Activated CD8-positive, alpha-beta memory T cell treated with anti-CD3 and anti-CD28 coated beads for 4 hours (primary cell): ENCODE measurements at places on chromosomes 6 and 20.

DNA sequence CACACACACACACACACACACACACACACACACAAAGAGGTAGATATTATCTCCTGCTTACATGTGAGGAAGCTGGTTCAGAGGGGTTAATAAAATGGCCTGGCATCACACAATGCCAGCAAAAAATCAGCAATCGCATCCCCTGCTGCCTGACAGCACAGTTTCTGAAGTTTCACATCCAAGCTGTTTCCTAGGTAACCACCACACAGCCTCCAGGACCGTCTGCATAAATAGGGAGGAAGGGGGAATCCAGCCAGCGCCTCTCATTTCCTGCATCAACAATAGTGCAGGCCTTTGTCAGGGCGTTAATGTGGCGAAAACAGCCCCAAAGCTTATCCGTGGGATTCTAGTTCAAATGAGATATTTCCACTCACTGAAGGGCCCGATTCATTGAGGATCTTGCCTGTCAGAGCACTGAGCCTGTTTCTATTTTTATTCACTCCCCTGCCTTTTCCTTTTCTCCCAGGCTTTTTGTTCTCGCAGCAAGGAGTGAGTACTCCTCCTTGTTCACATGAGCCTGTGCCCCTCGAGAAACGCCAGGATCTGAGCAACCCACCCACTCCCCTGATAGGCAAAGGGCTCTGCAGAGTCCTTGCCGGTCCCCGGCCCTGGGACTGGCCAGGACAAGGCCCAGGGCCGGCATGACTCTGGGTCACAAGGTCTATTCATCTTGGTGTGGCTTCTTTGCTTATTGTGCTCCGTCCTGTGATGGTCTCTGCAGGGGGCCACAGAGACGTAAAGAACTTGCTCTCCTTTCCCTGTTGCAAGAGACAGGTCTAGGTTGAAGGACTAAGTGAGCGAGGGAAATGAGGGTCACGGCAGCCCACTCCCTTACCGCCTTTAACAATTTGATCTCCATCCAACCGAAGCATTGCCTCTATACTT lies 32.7 kb downstream of the TUBB2B start:
- no peak for DNase-seq

DNA sequence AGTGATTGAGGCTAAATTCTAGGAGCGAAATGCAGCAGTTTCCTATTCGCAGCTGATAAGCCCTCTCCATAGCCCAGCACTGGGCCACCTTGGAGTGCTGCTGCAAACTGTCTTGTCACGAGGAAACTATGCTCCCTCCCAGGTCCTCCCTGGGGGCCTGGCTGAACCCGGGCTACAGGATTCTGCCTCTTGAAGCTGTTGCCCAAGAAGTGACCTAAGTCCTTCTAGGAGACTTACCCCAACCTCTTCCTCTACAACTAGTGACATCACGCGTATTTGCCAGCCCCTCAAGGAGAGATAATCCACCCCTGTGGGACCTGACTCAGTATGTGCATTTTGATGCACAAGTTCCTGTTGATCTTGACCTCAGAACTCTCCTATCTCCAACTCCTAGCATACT lies 26.5 kb upstream of the ZFAND3 start:
- DNase-seq = no peak

DNA sequence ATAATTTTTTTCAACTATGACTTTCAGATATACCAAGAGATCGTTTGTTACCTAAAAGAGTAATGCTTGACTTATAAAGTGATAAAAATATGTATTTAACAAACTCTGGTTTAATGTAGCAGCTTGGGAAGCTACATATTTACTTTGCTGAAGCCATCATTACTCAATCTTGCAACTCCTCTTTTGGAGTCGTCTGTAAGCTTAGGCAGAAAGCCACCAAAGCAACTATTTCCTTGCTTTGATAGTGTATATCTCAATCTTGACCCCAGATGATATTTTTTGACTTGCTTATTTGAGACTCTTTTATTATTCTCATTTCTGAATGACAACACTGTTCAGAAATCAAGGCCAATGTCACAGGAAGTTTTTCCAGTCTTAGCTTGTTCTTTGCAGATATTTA lies 183.0 kb downstream of the SAMD5 start:
- DNase-seq = no peak

DNA sequence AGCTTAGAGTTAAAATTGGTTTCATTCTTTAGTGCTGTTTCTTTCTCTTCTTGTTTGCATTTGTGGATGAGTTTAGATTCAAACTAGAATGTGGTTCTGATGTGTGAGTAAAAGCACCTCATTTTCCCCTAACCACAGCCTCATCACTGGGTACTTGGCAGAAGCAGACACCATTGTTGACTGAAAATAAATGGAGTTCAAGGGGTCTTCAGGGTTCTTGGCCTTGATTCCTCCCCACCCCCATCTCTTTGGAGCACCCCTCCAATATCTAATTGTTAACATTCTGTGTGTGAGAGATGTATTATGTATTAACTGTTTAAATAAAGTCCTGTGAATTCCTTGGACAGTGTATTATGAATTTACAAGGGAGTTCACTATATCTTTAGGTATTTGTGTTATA lies 59.6 kb downstream of the JARID2 start:
- DNase-seq = no peak
